Renal cortical epithelial cell (primary cell): ENCODE measurements at places on chromosomes 6 and 20. TPM values are rescaled to one million over a fixed set of nuclear protein-coding genes. Genes with fewer than 3 reads are reported as not detected.

- DNase-seq, result no peak
Observed at GRCh38 chr6:34447910-34448309, 18.0 kb upstream of the PACSIN1 start.

Gene MCHR2
- not detected in 2 replicates for total RNA-seq

DNA sequence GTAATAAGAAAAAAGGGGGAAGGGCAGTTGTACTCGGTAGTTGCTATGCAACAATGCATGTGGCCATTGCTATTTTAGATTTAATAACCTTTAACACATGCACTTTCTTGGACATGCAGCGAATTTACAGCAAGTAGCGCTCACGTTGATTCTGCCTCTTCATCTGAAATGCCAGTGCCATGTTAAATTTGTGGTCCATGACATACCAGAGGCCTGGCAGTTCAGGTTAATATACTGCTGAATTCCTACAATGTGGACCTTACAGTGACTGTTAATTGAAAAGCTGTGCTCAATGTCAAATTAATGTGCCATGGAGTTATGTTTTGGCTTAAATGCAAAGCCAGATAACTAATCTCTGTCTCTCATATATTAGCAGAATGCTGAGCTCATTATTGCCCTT lies 699.7 kb downstream of the DOK5 start:
- peak; percentile 29 for DNase-seq

DNA sequence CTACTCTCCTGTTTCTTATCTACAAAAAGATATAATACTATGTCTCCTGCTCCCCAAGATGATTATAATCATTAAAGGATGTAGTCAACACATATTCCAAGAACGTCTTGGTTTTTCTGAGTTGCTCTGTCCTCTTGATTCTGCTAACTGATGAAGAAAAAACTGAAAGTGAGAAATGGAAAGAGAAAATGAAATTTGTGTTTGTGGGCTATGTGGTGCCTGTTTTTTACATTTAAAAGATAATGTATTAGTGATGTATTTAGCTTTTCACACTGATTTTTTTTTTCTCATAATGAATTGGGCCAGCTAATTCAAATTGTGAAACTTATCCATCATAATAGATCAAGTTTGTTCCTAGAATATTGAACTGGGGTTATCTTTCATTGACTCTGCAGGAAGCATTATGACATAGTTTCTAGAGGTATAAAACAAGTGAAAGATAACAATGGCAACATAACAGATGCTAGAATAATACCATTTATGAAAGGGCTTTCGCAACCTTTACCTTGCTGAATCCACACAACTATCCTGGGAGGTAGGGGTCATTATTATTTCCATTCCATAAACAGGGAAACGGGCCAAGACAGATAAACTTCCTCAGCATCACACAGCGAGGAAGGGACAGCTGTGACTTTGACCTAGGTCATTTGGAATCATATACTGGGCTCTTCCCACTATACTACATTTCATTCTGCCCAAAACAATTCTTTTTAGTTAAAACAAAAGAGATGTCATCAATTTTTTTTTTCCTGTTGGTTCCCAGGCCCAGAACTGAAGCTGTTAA lies 336.7 kb downstream of the GJA1 start:
- no peak for DNase-seq

Gene PACRG
- total RNA-seq, result 2.5 TPM in 1 of 2 replicates, not detected in the other

GRCh38 chr6:35064757-35065440 lies 76.2 kb downstream of the TCP11 start:
- no peak for DNase-seq

Gene MUCL3
- total RNA-seq, result 0.17 TPM in 1 of 2 replicates, not detected in the other

- peak; percentile 16 for DNase-seq
Observed at GRCh38 chr20:2800521-2801285, at the start of gene CPXM1. TSS of gene CPXM1 (minus strand) at chr20:2800627. CDS start at chr20:2800572, 55 bp downstream.

Gene LAMA2
- 0.45 and 0.52 TPM in 2 replicates for total RNA-seq

Gene GHRH
- not detected in 2 replicates for total RNA-seq

- DNase-seq, result no peak
Observed at GRCh38 chr6:137401088-137401487, 93.1 kb downstream of the OLIG3 start.

- DNase-seq, result no peak
Observed at GRCh38 chr20:62980970-62981369, 25.8 kb downstream of the BHLHE23 start.

- DNase-seq, result no peak
Observed at GRCh38 chr6:119757467-119757866, 407.9 kb upstream of the MAN1A1 start.

- peak; percentile 50 for DNase-seq
Observed at GRCh38 chr20:1800777-1801176, 94.4 kb upstream of the SIRPA start.

- DNase-seq, result no peak
Observed at GRCh38 chr6:170286246-170286933, 4.5 kb downstream of the DLL1 start.

GRCh38 chr6:149346078-149346477 lies 28.6 kb downstream of the TAB2 start:
- no peak for DNase-seq

- no peak for DNase-seq
Observed at GRCh38 chr6:24455061-24455460, 34.3 kb downstream of the GPLD1 start.

Gene MUC21
- total RNA-seq, result not detected in 2 replicates

GRCh38 chr6:87230801-87231200 lies 75.4 kb downstream of the ZNF292 start:
- DNase-seq, result no peak

GRCh38 chr6:33915134-33915533 lies 111.3 kb upstream of the MLN start:
- DNase-seq, result no peak
